ENCODE measurements at places on chromosomes 1 and 21. TPM values are rescaled to one million over a fixed set of nuclear protein-coding genes. Genes with fewer than 3 reads are reported as not detected.

ERG gene
- total RNA-seq: 1.3 TPM

LPAR3 gene
- total RNA-seq: not detected

SLC5A3 gene
- 5.8 TPM for total RNA-seq

UCHL5 gene
- 21.5 TPM for total RNA-seq

SH3BGR gene
- total RNA-seq: 2.7 TPM

SPRR2A gene
- total RNA-seq: not detected

LMOD1 gene
- 5.7 TPM for total RNA-seq

SLC41A1 gene
- total RNA-seq: 23.2 TPM

ENAH gene
- total RNA-seq: 95.5 TPM

RPS27 gene
- 1,536 TPM for total RNA-seq

NHLH1 gene
- total RNA-seq: not detected

KDF1 gene
- total RNA-seq: not detected
